ENCODE measurements at places on chromosomes 6 and 20.

DNA sequence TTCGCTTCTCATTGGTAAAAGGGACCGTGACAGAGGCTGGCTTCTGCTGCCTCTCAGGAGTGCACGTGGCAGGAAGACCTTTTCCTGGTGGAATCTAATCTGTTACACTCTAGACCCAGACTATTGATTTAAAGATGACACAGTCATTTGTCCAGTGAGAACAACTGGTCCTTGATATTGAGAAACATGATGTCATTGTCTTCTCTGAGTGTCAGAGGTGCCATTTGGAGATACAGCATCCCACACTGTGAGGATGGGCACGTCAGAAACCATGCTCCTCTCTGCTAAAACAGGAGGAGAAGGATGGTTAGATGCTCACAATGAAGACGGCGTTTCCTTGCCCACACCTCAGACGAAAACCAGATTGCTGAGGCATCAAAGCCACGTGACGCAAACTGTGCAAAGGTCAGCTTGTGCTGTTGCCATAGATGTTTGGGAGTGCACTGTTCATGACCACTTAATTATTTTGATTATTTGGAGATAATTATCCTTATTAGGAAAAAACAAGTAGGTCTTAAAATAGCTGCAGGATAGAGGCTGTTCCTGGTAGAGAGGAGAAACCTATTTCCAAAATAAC lies 169.0 kb downstream of the SMOC2 start:
- DNase-seq = no peak

DNA sequence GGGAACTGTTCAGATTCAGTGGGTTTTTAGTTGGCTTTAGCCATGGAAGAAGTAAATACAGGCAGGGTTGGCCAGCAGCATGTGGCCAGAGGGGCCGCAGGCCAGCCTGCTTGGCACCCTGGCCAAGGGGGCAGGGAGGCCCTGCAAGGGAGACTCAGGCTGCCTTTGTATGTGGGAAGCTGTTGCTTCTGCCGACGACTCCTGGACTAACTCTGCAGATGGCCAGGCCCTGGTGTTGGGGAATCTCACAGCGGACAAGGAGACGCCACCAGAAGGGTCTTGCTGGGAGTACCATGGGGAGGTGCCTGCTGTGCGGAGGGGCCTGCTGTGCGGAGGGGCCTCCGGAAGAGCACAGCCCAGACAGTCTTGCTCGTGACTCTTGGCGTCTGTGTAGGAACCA lies 25.2 kb downstream of the PYGB start:
- DNase-seq = no peak

DNA sequence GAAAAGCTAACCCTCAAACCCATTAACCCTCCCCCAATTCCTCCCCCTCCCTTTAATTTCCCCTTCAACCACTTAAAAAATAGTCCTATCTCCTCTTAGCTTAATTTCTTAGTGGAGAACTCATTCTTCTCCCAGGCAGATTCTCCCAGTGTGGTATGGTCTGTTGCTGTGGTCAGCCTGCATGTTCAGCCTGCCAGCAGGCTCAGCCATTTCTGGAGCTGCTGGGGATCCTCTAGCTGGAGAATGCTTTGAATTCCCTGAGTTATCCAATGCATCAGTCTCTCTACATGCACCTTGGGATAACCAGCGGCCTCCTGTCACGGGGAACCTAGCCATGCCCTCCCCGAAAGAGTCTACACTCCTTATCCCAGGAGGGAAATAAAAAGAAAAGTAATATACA lies 375.4 kb upstream of the RSPO3 start:
- no peak for DNase-seq

- DNase-seq = no peak
These were observed 36.1 kb downstream of the PHF20 start for GRCh38 chr20:35807877-35808276.

GRCh38 chr6:65161661-65162060 lies 545.4 kb downstream of the EYS start:
- no peak for DNase-seq

- no peak for DNase-seq
These were observed 67.2 kb downstream of the PLCG1 start for GRCh38 chr20:41204304-41205265.

DNA sequence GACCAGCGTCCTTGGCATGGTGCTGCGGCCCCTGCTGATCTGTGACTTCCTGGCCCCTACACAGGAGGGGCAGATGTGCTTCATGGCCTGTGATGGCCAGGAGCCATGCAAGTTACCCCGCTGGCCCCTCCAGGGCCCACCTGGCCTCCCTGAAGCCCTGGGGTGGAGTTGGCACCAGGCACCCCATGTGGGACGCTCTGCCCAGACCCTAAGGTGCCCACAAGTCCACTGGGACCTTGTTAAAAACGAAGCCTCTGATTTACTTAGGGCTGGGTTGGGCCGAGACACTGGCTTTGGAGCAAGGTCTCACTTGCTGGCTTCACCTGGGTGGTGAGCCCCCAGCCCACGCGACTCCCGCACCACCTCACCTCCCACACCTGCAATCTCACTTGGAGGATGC lies 139.0 kb downstream of the PHACTR3 start:
- no peak for DNase-seq

DNA sequence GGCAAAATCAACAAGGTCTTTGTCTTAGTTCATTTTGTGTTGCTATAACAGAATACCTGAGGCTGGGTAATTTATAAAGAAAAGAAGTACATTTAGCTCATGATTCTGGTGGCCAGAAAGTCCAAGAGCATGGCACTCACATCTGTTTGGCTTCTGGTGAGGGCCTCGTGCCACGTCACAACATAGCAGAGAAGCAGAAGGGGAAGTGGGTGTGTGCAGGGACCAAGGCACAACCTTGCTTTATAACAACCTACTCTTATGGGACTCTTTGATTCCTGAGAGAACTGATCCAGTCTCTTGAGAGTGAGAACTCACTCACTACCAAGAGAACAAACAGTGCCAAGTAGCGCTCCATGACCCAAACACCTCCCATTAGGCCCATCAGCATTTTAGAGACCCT lies 25.4 kb downstream of the GABRR2 start:
- no peak for DNase-seq

DNA sequence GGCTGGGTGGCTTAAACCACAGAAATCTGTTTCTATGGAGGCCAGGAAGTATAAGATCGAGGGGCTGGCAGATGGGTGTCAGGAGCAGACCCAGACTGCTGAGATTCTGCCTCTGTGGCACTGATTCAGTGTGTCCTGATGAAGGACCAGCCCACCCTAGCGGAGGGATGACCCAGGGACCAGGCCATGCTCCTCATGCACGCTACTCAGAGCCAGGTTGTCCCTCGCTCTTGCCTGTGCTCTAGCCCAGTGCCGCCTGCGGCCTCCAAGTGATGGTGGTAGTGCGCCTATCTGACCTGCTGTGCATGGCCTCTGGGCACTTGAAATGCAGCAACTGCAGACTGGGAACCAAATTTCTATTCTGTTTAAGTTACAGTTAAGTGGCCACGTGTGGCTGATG lies 13.1 kb upstream of the APMAP start:
- no peak for DNase-seq

DNA sequence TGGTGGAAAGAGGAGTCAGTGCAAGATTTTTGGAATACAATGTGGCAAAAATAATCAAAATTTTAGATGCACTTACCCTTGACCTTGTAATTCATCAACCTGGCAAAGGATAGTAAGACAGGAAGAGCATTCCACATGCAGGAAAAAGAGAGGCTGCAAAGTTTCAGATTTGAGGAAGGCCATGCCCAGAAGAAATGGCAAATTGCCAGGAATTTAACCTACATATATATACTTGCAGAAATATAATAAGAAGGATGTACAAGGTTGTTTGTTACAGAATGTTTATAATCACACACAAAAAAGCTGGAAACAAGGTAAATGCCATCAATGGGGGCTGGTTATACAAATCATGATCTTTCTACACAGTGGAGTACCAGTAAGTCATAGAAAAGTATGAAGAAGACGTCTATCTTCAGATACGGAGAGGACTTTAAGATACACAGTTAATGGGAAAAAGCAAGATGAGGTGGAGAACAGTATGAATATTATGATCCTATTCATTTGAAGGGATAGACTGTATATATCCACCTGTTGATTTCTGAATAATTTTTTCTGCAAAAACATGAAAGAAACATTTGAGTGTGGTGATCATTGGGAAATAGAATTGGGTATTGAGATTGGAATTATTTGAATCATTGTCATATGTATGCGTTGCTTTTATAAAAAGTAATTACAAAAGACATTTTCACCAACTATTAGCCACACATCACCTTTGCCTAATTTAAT lies 253.8 kb downstream of the TBC1D7 start:
- DNase-seq = no peak

DNA sequence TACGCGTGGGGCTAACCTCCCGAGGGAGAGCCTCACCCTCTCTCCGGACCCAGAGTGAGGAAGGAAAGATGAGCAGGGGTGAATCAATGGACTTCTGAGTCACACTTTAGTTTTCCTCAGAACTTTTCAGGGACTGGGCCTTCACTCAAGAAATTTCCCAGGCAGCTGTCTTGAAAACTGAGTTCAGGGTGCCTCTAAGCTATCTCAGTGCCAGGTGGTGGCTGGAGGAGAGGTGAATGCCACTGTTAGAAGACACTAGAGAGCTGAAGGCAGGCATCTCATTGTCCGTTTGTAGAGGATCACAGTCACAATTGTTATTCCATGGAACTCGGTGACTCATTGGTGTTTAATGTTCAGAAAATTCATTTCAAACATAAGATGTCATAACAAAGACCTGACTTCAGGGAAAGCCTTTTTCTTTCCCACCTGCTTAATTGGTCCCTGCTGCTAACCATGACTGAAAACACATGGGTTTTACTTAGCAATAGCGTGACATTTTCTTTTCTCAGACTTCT lies 5.3 kb upstream of the SERPINB6 start:
- DNase-seq = no peak

DNA sequence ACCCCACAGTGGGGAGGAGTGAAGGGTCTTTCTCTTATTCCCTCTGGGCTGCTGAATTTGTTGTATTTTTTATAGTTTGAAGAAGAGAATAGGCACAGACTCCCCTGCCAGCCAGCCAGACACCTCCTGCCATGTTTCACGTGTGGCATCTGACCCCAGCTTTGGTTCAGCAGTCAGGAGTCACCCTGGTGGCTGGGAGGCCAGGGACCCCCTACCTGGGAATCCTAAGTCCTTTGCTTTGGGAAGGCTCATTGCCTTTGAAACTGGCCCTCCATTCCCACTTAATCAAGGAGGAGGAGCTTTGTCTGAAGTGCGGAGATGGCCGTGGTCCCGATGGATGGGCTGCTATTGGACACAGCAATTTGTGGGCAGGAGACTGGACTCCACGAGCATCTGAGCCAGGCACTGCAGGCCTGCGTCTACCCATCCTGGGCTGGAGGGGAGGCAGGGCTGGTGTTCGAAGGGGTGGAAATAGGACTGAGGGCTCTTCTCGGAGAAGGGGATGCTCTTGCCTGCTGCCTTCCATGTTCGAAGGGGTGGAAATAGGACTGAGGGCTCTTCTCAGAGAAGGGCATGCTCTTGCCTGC lies 196.1 kb downstream of the DLL1 start:
- peak; percentile 4 for DNase-seq

DNA sequence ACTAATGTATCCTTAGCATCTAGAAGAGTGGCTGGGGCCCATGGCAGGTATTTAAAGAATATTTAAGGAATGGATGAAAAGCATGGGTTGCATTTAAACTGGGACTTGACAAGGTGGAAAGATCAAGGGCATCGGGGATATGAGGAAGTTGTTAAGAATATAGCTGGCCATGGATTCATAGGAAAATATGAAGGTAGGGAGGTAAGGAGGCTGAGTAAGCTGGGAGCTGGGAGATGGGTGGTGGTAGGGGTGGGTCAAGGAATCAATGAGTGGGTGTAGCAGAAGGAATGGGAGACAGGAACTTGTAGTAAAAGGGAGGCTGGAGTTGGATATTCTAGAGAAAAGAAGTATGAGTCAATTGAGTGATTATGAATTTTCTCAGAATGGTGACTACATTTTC lies 44.0 kb upstream of the MOCS1 start:
- DNase-seq = no peak

- no peak for DNase-seq
These were observed 193.4 kb upstream of the SUPT3H start for GRCh38 chr6:45571159-45571558.

DNA sequence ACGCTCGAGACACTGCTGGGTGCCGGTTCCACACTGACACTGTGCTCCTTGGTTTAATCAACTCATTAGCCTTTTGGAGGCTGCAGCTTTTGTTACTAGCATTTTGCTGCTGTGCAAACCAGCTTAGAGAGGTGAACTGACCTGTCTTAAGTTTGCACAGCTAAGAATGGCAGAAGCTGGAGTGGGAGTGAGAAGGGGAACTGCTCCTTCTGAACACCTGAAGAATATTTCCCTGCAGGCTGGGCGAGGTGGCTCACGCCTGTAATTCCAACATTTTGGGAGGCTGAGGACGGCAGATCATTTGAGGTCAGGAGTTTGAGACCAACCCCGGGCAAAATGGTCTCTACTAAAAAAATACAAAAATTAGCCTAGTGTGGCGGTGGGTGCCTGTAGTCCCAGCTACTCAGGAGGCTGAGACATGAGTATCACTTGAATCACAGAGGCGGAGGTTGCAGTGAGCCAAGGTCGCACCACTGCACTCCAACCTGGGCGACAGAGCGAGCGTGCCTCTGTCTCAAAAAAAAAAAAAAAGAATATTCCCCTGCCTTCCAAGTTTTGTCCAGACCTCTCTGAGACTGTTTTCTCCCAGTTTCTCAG lies 5.0 kb downstream of the CEBPB start:
- no peak for DNase-seq

GRCh38 chr20:62336329-62336728 lies 30.8 kb downstream of the LAMA5 start:
- no peak for DNase-seq

DNA sequence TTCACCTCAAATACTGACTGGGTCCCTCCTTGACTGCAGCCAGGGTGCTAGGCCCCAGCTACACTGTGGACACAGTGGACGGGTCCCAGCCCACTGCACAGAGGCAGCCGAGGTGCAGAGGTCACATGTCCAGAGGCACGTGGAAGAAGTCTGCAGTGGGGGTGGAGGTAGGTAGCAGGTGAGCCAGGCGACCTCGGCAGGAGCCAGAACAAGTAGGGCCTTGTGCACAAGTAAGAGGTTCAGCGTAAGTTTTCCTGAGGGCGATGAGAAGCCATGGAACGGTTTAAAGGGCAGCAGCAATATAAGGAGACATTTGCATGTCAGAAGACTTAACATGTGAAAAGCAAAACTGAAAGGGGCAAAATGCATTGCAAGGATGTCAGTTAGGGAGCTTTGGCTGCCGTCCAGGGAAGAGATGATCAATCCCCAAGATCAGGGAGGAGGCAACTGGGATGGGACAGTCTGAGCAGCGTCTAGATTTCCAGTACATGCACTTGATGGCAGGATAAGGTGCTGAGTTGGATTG lies 49.7 kb upstream of the SNX9 start:
- no peak for DNase-seq

GRCh38 chr6:134740027-134740373 lies 209.9 kb downstream of the ALDH8A1 start:
- DNase-seq = no peak

GRCh38 chr6:80793411-80793810 lies 686.9 kb downstream of the BCKDHB start:
- DNase-seq = no peak

DNA sequence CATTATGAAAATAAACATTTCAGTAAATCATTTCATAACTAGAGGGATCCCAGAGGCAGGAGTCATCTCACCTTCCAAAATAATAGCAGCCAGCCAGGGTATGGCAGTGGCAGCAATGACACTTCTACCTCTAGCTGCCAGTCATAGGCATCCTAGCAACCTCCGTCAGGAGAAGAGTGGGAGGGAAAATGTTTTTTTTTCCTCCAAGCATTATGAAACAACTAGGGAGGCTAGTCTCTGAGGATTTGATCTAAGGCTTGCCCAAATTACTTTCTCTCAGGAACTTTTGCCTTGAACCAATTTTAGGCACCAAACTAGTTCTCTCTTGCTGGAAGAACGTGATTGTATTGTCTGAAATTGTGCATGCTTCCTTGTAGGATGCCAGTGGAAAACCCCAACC lies 208.7 kb upstream of the PREP start:
- no peak for DNase-seq

Data from activated CD4-positive, alpha-beta T cell treated with anti-CD3 and anti-CD28 coated beads for 1 hour (primary cell).